ENCODE measurements at places on chromosomes 2 and 18.
A peak's percentile ranks its signal among the peaks of the same experiment; 100 is the strongest.

- DNase-seq: peak; percentile 31
Observed at GRCh38 chr2:222915092-222915957, 54.5 kb downstream of the ACSL3 start.

- DNase-seq: no peak
Observed at GRCh38 chr2:175842996-175843395, 159.1 kb downstream of the LNPK start.

- no peak for DNase-seq
Observed at GRCh38 chr2:19355014-19355405, 3.4 kb downstream of the OSR1 start.

- DNase-seq: peak; percentile 64
Observed at GRCh38 chr2:175111200-175111657, 56.8 kb downstream of the ATF2 start.

- DNase-seq: no peak
Observed at GRCh38 chr18:42712065-42712464, 403.4 kb downstream of the RIT2 start.

- no peak for DNase-seq
Observed at GRCh38 chr2:168652997-168653921, 149.2 kb upstream of the NOSTRIN start.

- no peak for DNase-seq
Observed at GRCh38 chr2:129400826-129401225, 578.6 kb upstream of the RAB6C start.

DNA sequence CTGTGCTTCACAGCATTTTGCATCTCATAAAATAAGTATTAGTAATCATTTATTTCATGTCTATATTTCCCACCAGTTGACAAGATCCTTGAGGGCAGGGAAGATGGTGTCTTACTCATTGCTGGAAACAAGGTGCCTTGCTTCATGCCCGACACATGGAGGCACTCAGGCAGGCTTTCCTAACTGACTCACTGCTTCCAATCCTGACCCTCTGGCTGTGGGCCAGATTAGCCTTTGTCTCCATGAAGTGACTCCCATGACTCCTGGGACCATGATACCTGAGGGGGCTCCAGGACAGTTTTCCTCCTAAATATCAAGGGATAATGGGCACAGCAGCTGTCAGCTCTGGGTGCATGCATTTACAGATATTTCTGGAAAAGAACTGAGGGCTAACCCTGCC, 275.1 kb downstream of the AGPS start:
- DNase-seq: no peak

GRCh38 chr2:167132906-167133555, 244.8 kb downstream of the XIRP2 start:
- DNase-seq: no peak

DNA sequence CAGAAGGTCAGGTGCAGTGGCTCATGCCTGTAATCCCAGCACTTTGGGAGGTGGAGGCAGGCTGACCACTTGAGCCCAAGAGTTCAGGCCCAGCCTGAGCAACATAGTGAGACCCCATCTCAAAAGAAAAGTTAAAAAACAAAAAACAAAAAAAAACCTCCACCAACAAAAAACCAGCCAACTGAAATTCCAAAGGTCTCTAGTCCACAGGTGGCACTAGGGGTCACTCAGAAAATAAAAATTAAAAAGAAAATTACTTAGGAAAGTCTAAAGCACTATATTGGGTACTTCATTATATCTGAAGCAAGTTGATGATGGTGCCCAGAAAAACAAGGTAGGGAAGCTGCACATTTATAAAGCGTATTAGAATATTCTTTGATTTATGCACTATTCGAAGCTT, 26.9 kb downstream of the ANXA4 start:
- no peak for DNase-seq

DNA sequence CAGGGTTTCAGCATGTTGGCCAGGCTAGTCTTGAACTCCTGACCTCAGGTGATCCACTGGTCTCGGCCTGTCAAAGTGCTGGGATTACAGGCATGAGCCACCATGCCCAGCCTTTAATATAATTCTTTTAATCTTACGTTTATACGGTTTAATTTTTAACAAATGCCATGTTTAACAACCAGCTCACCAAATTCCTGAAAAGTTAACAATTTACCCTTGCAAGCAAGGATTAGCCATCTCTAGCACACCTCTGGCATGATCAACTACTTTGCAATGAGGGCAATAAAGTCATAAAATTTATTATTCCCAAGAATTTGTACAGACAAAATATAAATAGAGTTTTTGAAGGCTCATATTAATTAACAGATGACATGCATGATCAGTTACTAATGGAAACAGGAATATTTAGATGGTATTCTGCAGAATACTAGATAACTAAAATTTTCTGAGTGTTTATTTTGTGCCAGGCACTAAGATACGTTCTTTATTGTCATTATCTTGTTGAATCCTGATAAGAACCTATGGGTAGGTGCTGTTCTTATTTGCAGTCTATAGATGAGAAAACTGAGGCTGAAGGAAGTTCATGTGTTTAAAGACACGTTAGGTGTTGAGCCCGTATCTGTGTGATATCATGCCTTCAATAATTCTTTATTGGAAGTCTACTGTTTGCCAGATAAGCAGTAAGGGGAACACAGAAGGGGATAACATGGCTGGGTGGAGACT, 190.1 kb downstream of the CDCA7 start:
- no peak for DNase-seq

- DNase-seq: no peak
Observed at GRCh38 chr2:46135958-46136357, 161.2 kb upstream of the EPAS1 start.

DNA sequence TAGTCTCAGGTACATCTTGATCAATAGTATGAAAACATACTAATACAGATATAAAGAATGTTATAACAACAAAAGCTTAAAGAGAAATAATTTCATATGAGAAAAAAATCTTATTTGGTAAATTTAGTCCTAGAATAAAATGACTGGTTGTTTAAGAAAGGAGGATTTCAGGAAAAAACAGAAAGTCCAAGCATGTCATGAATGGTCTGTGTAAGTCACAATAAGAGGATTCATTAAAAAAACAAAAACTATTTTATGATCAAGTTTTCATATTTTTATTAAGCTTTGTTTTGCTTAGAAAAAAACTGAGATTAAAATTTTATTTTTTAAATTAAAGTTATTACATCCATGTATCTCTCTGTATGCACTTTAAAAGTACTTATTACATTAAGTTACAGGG, 353.9 kb upstream of the SPHKAP start:
- peak; percentile 6 for DNase-seq

GRCh38 chr2:182814804-182815203, 51.6 kb downstream of the FRZB start:
- DNase-seq: no peak

DNA sequence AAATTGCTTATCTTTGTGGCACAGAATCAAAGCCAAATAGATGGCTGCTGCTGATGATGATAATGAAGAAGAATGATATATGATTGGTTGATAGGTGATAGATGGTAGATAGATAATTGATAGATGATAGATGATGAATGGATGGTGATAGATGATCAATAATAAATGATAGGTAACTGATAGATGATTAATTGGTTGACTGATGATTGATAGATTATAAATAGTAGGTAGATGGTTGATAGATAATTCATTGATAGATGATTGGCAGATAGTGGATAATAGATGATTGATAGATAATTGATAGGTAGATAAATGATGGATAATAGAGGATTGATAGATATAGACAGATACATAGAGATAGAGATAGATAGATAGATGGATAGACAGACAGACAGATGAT, 430.2 kb downstream of the EIPR1 start:
- no peak for DNase-seq

DNA sequence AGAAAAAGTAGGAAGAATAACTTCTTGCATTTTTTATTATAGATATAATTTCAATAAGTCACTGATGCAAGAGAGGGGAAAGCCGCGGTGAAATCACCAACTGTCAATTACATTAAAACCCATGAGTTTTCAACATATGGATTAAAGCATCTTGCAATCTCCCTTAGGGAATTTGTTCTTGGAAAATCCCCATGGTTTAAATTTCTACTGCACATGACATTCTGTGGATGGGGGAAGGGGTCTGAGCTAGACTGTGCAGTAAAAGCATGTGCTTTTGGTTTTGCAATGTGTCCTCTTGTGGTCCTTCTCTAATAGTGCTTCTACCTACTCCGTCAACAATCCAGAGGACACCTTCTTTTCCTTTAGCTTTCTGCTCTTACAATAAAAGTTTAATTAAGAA, 894.0 kb downstream of the DCDC2C start:
- DNase-seq: no peak

- DNase-seq: no peak
Observed at GRCh38 chr2:240812721-240813120, 7.3 kb downstream of the KIF1A start.

GRCh38 chr18:22189449-22190166, 20.2 kb downstream of the GATA6 start:
- no peak for DNase-seq

DNA sequence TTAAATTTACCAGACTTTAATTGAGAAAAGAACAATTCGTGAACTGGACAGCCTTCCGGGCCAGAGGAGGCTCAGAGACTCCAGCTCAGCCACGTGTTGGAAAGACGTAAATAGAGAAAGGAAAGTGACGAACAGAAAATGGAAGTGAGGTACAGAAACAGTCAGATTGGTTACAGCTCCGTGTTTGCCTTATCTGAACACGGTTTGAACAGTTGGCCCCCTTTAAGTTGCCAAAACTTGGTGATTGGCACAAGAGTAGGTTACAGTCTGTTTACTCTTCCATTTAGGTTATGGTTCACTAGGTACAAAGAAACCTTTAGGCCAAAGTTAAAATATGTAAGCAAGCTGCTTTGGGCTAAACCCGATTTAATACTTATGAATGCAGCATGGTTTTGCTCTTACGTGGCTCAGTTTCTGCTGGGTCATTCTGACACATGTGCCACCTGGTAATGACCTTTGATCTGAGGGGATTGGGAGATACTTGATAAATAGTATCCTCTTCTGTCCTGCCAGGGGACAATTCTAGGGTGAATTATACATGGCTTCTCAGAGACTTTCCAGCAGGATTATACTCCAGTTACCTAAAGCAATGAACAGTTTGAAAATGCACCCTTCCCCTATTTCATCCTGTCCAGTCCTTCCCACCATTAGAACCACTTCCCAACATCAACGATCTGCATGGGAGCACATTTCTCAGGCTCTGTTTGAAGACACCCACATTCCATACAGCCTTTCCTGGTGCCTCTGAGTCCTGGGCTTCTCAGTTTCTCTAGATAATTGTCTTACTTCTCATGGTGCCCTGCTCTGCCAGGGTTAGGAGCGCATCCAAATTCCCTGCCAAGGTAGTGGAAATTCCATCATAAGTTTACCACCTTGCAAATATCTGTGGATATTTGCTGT, 65.1 kb upstream of the TGIF1 start:
- DNase-seq: no peak

DNA sequence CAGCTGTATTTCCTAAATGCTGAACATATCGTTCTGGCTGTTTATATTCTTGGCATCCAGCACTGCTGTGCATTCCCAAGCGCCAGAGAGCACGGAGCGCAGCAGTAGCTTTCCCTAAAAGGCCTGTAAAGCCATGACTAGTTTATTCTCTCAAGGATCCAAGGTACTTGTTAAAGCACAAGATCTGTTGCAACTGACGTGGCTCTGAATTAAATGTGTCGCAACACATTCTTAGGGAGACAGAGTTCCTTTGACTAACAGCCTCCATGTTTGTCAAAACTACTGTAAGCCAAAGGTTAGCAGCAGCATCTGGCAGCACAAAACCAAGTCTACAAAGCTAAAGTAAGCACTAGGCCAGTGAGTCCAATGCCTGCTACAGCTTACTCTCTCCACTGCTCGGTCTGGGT, 188.6 kb upstream of the FN1 start:
- DNase-seq: peak; percentile 74

DNA sequence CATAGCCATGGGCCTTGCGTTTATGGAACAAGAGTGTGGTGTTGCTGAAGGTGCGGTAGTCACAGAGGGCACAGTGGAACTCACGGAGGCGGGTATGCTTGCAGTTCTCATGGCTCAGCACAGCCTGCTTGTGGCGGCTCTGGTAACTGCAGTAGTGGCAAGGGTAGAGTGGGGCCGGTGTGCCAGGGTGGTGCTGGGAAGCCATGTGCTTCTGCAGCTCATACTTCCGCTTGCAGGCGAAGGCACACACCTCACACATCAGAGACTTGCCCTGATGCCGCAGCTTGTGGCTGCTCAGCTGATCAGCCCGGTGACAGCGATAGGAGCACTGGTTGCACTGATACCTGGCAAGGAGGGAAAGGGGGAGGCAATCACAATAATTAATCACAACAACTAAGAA, 14.7 kb downstream of the ZNF142 start:
- no peak for DNase-seq

- no peak for DNase-seq
Observed at GRCh38 chr2:45014831-45015230, 5.6 kb upstream of the SIX2 start.

DNA sequence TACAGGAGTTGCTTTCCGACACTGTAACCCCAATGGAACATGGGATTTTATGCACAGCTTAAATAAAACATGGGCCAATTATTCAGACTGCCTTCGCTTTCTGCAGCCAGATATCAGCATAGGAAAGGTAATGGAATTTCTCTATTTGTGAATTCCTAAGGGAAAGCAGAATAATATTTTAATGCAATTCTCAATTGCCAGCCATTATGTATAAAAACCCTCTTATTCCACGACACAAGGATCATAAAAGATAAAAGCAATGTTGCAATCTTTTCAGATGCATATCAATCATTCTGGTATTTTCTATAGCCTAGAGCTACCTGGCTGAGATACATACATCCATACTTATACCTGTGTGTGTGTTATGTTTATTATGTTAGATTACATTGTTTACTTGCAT, 31.2 kb downstream of the PTH2R start:
- DNase-seq: no peak

- no peak for DNase-seq
Observed at GRCh38 chr2:118832071-118832790, 15.2 kb downstream of the EN1 start.

- DNase-seq: no peak
Observed at GRCh38 chr18:42477267-42477666, 522.2 kb downstream of the PIK3C3 start.

- DNase-seq: no peak
Observed at GRCh38 chr2:109292386-109292785, 163.4 kb downstream of the SH3RF3 start.

DNA sequence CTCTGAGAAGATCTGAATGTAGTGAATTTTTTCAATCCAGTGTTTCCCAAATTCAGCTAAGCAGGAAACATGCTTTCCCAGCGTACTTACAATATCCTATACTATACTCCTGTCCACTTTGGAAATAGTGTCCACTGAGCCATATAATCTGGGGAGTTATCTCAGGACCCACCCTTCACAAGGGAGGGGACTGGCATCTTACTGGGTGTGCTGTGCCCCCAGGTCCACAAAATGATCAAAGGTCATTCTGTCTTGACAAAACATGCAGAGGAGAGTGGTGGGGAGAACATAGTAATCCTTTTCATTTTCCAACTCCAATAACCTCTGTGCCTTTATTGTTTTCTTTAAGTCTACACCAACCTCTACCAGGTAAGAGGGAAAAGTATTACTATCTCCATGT, 79.8 kb upstream of the DAPL1 start:
- DNase-seq: no peak

GRCh38 chr18:58977223-58977622, 112.5 kb downstream of the ZNF532 start:
- no peak for DNase-seq
